ENCODE measurements at places on chromosomes 4 and X.

DNA sequence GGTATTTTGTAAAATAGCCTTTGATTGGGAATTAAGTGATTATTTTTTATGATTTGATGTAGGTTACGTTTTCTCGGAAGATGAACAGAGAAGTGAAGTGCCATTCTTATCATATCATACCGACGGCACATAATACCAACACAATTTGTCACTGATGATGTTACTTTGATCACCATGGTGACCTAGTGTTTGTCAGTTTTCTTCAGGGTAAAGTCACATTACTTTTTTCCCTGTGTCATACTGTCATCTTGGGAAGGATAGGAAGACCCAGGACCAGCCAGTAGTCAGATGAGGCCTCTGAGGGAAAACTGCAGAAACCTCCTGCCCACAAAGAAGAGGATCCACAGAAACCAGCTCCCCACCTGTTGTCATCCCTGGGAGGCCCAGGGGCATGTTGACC, 1.3 kb upstream of the MAGEC1 start:
- no peak for DNase-seq

DNA sequence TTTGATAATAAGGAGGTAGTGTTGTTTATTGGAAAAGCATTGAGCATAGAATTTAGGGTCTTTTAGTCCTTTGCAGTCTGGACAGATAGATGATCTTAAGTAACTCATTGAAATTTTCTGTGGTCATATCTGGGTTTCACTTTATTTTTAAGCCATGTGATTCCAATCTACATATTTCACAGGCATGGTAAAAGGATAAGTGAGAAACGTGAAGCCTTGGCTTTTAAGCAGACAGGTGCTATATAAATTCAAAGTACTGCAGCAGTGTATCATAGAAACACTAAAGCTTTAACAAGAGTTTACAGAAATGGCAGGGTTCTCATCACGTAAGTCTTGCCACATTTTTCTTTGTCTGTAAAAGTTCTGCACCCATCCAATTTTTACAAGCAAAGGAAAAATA, 4.9 kb downstream of the PLS3 start:
- DNase-seq: no peak

- no peak for DNase-seq
Measured at GRCh38 chrX:148938348-148938747, 437.9 kb downstream of the AFF2 start.

DNA sequence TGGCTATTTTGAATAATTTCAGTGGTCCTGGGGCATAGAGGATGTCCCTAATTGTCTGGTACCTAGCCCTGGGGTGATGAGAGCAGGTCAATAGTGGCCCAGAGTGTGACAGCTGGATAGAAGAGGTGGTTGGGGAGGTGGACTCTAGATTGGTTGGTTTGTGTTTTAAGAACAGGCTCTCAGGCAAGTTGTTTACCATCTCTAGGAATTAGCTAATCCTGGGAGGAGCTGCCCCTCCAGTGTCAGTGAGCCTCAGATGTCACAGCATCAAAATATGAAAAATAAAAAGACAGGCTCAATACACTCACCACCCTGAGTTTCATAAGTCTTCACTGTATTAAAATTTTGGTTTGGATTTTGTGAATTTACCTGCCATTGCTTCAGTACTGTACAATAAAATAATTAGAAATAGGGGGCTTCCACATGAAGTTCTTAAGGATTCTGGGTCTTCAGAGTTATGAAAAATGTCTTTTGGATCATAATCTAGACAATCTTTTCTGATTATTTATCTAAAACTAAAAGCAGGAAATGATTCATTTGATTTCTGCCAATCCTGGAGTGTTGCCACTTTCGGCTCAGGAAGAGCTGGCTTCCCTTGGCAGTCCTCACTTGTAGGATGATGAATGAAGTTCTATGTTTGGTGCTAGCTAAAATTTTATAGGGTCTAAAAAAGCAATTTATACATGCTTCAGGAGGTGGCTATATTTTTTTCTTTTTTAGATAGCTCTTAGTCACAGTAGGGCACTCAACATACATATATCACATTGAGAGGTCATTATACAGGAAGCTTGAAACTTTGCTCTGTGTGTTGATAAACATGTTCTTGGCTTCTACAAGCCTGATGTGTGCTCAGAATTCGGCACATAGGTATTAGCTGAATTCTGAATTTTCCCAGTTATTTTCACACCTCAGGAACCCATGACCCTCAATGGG, 395.1 kb downstream of the RAB28 start:
- DNase-seq: no peak

DNA sequence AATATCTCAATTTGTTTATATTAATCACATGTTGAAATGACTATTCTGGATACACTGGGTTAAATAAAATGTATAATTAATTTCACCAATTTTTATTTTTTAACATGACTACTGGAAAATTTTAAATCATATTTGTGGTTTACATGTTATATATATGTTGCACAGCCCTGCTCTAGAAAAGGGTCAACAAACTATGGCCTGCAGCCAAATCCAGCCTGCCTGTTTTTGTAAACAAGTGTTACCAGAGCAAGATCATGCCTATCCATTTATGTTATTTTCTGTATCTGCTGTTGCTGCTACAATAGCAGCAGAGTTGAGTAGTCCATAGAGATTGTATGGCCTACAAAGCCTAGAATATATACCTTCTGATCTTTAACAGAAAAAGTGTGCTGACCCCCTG, 1.2 kb downstream of the TCEANC start:
- no peak for DNase-seq

GRCh38 chrX:35115205-35115604, 172.6 kb downstream of the FAM47B start:
- no peak for DNase-seq

- DNase-seq: no peak
Measured at GRCh38 chr4:183934761-183935160, 29.7 kb downstream of the STOX2 start.

DNA sequence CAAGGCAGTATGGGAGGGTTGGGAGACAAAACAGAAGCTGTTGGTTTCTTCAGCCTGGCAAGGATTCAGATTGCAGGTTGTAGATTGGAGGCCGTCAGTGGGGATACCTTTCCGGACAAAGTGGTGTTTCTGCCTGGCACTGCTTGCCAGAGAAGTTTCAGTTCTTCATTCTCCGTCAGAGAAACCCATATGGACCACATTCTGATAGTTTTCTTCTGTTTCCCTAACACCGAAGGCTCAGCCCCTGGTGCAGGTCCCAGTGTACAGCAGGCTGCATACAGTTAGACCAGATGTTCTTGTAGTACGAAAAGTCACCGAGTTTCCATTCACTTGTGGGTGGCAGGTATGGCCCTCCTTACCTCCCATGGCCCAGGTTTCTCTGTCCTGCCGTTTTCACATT, 107.3 kb downstream of the PTTG2 start:
- no peak for DNase-seq

DNA sequence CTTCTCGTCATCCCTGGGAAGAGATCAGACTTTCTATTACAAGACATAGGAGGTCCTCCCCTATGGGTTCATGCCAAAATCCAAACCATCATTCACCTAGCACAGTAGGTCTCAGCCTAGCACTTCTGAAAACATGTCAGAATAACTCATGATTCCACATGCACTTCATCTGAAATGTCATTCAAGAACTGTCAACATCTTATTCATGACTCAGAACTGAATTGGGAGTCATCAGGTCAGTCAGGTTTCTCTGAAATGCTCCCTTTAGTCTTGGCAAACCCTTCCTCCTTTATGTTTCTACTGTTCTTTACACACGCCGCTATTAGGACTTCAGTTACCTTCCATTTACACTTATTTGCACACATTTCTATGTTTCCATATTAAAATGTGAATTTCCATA, 67.2 kb downstream of the ANTXR2 start:
- DNase-seq: no peak

DNA sequence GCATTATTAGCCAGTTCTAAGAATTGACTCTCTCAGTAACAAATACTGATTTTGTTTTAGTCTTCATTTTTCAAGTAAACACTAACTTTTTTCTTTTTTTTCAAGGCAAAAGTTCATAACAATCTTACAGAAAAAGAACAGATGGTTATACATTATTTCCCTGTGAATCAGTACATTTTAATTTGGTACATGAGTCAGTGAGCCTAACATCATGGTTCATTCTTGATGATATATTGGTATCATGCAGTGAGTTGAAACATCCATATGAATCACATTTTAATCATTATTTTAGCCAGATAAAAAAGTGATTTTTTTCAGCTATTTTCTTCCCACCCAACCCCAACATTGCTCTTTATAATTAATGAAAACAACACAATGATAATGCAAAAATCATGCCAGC, 184.3 kb upstream of the TACR3 start:
- no peak for DNase-seq

GRCh38 chrX:46727441-46727840, 31.5 kb downstream of the SLC9A7 start:
- DNase-seq: no peak

DNA sequence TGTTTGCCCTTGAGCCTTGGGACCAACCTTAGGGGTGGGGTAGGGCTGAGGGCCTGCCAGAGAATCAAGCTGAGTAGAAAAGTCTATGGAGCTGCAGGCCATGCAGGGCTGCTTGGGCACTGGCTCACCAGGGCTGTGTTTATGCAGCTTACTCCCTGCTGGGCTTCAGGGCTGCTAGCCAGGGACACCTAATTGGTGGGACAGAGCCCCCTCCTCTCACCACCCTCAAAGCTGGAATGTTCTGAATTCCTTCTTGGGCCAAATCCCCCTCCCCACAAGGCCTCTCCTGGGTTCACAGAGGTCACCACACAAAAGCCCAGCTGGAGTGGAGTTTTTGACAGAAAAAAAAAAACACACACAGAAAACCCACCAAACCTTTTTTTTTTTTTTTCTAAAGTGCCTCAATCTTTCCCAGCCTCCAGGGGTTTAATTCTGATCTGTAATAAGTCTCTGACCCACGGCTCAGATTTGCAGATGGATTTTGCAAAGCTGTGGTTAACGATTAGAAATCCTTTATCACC, at the start of gene CLDN2:
CLDN2 (plus strand) TSS at position 471 of the 521 bp plus-strand sequence. CDS start 7,827 bp downstream, outside the sequence.
- no peak for DNase-seq

GRCh38 chr4:46503739-46504138, 113.8 kb upstream of the GABRA2 start:
- DNase-seq: no peak

- DNase-seq: no peak
Measured at GRCh38 chr4:73053974-73054480, 15.5 kb downstream of the COX18 start.

GRCh38 chr4:4271912-4272311, 18.0 kb downstream of the LYAR start:
- DNase-seq: no peak

DNA sequence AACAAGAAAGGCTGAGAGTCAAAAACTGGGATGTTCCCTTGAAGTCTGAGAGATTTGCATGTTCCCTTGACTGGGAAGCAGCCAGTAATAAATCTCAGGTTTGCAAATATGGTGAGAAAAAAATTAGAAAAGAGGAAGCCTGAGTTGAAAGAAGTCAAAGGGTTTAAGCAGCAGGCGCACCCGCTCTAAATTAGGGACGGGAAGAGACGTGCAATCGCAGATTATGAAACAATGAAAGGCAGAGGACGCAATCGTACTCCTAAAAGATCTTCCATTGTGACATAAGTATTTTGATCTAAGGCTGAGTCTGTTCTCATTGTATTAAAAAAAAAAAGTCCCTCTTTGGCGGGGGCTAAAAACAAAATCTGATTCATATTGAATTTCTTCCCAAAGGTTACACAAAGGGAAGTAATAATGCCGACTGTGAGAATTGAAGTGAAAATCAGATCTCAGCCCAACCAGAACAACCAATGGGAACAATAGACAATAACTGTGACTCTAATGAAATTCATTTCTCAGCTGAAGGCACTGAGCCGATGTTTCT, 28.2 kb downstream of the SAT1 start:
- no peak for DNase-seq

DNA sequence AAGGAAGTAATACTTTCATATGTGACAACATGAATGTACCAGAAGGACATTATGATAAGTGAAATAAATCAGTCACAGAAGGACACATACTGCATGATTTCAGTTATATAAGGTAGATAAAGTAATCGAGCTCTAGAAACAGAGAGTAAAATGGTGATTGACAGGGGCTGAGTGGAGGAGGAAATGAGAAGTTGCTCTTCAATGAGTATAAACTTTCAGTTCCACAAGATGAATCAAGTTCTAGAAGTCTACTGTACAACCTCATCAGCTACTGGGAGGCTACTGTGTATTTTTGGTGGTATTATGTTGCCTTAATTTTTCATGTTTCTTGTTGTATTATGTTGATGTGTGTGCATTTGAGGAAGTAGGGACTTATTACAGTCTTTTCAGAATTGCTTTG, 270.9 kb upstream of the GRIA3 start:
- DNase-seq: no peak

Data from SK-N-DZ (cell line).